Gastroesophageal sphincter (tissue), 4 donors: ENCODE measurements at places on chromosomes 4 and X. TPM values are rescaled to one million over a fixed set of nuclear protein-coding genes. Genes with fewer than 3 reads are reported as not detected.

GRCh38 chr4:172982151-172982590 is 186.4 kb upstream of the GALNT7 start:
- ATAC-seq: no peak

DNA sequence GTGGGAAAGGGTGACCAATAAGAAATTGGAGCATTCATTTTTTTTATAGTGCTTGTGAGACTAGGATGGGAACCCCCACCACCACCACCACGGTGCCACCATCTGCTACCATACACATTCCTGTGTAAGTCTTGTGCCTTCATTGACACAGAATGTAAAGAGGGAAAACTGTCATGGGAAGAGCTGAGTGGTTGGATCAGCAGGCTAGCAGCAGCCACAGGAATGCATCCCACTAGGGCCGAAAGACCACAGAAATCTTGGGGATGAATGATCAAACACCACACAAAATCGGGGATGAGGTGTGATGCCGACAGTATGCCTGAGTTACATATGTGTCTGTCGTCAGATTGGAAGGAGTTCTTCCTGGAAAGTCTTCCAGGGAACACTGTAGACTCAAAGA is 69.2 kb downstream of the SRPX start:
- no peak for ATAC-seq

- ATAC-seq: no peak
Observed at GRCh38 chr4:24226023-24226422, 336.2 kb upstream of the PPARGC1A start.

DNA sequence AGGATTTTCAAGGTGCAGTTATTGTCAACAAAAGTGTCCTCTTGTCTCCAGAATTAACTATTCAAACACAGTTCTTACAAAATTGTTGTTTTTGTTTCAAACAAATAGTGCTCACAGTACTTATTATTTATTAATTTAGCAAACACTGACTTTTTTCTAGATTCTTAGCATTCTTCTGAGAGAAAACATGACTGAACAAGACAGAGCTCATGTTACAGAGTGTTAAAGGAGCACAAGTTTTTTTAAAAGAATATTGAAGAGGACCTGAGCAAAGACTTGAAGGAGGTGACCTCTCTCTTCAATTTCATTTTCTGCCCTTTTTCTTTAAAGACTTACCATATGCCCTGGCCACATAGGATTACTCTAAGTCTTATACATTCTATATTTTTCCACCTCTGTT is 2220.3 kb upstream of the AGA start:
- ATAC-seq: no peak

DNA sequence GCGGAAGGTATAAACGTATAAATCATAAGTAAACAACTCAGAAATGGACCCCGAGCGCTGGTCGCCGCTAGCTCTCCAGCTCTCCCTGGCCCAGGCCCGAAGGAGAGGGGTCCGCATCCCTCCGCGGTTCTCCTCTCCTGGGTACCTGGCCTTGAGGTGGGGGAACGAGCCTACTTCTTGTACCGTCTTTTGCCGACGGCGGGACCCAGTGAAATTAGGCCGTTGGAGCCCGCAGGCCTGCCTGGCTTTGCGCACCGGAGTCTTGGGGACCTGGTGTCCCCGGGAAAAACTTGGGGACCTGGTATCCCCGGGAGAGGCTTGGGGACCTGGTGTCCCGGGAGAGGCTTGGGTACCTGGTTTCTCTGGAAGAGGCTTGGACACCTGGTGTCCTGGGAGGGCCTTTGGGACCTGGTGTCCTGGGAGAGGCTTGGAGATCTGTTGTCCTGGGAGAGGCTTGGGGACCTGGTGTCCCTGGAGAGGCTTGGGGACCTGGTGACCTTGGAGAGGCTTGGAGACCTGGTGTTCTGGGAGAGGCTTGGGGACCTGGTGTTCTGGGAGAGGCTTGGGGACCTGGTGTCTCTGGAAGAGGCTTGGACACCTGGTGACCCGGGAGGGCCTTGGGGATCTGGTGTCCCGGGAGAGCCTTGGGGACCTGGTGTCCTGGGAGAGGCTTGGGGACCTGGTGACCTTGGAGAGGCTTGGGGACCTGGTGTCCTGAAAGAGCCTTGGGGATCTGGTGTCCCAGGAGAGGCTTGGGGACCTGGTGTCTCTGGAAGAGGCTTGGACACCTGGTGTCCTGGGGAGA is 12.0 kb downstream of the SHOX start:
- ATAC-seq: no peak

DNA sequence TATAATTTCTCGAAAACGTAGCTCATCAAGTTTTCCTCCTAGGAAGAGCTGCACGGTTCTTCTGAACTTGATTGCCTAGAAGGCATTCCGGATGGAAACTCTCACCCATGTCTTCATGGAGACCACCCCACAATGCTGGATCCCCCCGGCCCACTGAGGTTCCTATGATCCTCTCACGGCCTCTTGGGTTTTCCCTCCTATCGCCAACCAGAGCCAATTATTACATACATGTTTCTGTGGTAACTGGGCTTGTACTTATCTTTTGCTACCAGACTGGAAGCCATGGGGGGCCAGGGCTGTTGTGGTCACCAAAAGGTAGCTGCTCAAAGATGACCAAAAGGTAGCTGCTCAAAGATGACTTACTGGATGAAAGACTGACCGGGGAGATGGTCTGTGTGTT is 131.5 kb downstream of the AFAP1 start:
- ATAC-seq: no peak

- no peak for ATAC-seq
Observed at GRCh38 chrX:14038375-14039085, 8.8 kb upstream of the GEMIN8 start.

DNA sequence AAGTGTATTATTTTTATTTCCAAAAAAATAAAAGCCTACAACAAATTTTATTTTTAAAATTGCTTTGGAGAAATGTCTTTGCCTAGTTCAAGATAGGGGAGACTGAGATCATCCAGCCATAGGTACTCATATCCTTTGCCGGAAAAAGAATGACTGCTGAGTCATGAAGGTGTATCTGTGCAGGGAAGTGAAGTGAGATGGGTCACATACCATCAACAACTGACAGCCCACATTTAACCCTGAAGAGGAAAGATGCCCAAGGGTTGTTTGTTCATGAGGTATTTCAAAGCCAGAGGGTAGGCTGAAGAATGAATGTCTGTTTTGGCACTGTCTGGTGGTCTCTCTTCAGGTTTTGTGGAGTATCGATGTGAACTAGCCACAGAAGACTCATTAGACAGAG is 106.7 kb upstream of the TTC29 start:
- ATAC-seq: no peak

- ATAC-seq: peak; percentile 43
Observed at GRCh38 chr4:150579551-150580234, 2.3 kb upstream of the MAB21L2 start.

GRCh38 chr4:48439988-48440387 is 43.2 kb upstream of the SLC10A4 start:
- ATAC-seq: no peak

DNA sequence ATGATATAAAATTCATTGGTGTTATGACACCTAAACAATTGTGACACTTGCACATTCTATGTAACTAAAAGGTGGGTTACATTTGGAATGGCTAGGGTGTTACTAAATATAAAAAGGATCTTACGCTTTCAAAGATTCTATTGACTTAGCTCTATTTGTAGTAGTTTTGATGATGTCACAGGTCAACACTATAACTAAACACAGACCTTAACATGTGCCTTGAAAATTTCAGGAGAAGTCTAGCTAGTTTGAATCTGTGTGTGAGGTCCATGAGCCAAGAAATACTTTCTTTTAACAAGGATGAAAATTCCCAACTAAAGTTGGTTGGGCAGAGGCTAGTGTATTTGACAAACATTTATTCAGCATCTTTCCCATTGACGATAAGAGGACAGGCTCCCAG is 298.0 kb downstream of the GPAT3 start:
- no peak for ATAC-seq

DNA sequence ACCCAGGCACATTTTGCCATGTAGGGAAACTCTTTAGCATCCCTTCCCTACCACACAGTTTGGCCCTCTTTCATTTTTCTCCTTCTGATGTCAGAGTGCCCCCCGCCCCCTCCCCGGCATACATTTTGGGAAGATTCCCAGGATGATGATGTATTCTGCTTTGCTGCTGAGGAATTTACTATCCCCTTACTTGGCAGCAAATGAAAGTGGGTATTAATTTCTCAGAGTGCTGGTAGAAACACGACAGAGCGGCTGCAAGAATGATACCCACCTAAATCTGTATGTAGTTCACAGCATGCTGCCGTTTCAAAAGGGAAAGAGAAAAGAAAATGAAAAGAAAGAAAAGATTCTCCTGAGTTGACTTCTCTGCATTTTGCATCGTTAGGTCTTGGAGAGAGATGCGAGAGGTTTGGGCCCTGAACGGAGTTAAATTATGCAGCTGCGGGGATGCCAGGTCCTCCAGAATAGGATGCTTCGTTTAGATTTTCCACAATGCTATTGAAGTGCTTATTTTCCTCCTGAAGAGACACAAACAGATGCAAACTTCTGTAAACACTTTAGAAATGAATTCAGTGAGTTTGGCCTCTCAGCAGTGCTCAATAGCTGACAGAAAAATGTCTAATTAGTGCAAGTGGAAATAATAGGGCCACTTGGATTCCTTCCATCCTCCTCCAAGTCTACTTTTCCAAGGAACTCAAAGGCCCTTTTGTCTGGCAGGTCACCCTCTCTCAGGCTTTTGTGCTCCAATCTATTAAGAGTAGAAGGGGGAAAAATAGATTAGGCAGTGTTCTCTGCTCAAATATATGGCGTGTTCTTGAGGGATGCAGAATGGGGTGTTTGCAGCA is 106.2 kb downstream of the ALPK1 start:
- no peak for ATAC-seq

DNA sequence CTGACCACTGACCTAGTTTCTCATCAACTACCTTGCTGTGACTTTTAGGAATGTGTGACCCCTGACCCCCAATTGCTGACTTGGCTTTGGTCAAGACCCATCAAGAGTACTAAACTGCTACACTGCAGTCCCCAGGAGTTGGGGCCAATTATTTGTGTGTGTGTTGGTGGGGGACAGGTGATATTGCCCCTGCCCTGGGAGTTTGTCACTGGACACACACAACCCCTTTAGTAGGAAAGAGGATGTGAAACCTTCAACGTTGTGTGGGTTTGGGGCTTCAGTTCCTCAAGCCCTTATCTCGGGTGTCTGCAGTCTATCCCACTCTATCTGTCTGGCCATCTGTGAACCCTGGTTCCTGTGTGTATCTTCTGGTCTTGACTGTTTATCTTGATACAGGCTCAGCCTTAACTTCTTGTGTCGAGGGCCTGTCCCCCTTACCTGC is 6.5 kb downstream of the SASH3 start:
- ATAC-seq: no peak

GRCh38 chr4:175810073-175810730 is 1.9 kb downstream of the GPM6A start:
- ATAC-seq: no peak

Gene CT45A5
- total RNA-seq: not detected

Gene OTC
- 0.94 TPM for total RNA-seq

Gene NDNF
- 5.3 TPM for total RNA-seq

Gene S100P
- 9.7 TPM for total RNA-seq

Gene NPNT
- 119 TPM for total RNA-seq

Gene TDO2
- 0.08 TPM for total RNA-seq

Gene TBX22
- total RNA-seq: not detected

Gene HAND2
- 122 TPM for total RNA-seq

Gene PYURF
- 78.1 TPM for total RNA-seq

Gene DMP1
- total RNA-seq: not detected

Gene ABCE1
- total RNA-seq: 74.9 TPM
